Activated naive CD4-positive, alpha-beta T cell (primary cell): ENCODE measurements at places on chromosomes 1 and 21.

GRCh38 chr1:19892129-19892528, 9.9 kb downstream of the OTUD3 start:
- DNase-seq = no peak

GRCh38 chr1:45033356-45033755, 21.3 kb downstream of the UROD start:
- DNase-seq = no peak

DNA sequence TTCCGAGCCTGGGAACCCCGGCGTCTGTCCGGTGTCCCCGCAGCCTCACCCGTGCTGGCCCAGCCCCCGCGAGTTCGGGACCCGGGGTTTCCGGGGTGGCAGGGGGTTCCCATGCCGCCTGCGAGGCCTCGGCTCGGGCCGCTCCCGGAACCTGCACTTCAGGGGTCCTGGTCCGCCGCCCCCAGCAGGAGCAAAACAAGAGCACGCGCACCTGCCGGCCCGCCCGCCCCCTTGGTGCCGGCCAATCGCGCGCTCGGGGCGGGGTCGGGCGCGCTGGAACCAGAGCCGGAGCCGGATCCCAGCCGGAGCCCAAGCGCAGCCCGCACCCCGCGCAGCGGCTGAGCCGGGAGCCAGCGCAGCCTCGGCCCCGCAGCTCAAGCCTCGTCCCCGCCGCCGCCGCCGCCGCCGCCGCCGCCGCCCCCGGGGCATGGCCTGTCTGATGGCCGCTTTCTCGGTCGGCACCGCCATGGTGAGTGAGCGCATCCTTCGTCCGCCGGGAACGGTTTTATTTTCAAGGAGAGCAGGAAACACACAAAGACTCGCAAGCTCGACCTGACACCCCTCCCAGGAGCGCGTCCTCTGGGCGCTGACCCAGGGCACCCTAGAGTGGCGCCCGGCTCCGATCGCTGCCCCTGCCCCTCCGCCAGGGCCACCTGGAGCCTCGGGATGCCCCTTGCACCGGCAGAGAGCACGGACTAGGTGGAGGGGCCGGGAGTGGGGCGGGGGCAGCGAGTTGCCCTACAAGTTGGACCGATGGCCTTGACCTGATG, at the start of gene ABCG1:
ABCG1 (plus strand) TSS at position 305 of the 770 bp plus-strand sequence; CDS start at position 428, 123 bp downstream.
- no peak for DNase-seq

DNA sequence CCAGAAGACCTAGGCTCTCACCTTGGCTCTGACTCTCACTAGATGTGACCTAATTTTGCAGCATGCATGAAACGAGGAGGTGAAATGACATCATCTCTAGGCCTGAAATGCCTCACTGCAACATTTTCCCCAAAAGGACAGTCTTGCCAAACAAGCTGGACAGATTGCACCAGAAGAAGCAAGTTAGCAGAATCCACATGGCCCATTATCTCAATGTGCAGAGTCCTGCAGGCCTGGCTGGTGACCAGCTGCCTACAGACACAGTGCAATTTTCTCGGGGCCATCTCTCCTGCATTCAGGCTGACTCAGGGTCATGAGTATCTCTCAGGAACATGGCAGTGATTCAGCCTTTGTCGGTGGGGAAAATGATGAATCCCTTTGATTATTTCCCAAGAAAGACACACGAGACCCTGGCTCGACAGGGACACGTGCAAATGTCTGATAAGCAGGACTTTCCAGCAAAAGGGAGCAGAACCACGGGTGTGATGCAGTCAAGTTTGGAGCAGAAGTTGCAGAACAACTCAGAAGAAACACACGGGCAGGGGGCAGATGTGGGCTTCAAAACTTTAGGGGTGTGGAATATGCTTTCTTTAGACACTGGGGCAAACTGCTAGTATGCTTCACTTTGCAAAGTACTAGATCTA, 38.7 kb downstream of the TRIM67 start:
- DNase-seq = no peak

GRCh38 chr1:111559736-111560279, 56.4 kb upstream of the ADORA3 start:
- no peak for DNase-seq

GRCh38 chr21:33403128-33403785, at the start of gene IFNGR2:
Gene IFNGR2, plus strand, starts transcription at chr21:33403413. Its CDS starts 131 bp downstream, at chr21:33403544.
- no peak for DNase-seq

DNA sequence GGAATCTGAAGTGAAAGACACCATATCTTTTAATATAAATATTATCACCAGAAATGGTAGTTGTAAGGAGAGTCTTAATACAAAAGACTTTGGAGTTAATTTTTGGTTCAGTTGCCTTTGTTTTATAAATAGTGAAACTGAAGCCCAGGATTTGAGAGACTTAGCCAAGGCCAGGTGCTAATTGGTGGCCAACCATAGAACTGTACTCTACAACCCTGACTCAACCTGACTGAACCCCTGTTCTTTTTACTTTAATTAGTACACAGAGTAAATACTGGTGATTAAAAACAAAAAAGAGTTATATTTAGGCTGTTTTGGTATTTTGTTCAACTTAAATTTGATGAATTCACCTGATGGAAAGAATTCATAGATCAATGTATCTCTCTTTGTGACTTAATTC, 76.3 kb downstream of the SNX7 start:
- DNase-seq = no peak

- DNase-seq = no peak
Measured at GRCh38 chr1:60415696-60416095, 342.1 kb upstream of the C1orf87 start.

GRCh38 chr21:38804789-38805327, 871 bp upstream of the ETS2 start:
- DNase-seq = no peak

GRCh38 chr1:242240077-242240476, 241.2 kb upstream of the MAP1LC3C start:
- no peak for DNase-seq

DNA sequence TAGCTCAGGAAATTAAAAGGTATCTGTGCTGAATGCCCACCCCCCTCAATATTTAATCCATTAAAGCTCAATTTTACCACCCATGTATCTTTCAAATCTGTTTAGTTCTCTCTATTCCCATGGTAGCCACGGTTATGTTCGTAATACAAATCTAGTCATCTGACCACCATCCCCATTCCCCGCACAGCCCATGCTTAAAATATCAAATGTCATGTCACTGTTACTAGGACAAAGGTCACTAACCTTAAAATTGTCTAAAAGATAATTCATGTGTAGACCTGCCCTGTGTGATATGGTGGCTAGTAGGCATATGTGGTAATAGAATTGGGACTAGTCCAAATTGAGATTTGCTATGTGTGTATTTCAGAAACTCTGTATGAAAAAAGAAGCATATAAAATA, 728.5 kb upstream of the B3GALT2 start:
- no peak for DNase-seq

DNA sequence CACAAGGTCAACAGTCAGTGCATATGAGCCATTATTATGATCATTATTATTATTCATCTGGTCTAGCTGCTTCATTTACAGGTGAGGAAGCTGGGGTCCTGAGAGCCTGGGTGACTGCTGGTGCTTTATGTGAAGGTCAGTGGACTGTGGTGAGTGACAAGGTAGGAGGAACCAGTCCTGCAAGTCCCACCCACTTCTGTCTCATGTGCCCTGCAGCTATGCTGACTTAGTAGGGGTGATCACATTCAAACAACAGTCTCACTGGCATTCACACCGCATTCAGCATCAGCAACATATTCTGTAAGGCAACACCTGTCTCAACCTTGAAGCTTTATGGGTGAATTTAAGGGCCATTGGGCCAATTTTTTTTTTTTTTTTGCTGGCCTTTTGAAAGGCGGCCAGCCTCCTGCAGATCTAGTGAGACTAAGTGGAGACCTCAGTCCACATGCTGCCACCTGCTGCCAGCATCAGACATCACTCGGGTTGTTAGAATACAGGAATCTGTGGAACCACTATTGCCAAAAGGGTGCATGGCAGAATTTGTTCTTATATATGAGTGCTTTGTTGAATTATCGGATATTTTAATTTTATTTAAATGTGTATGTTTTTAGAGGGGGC, 59.9 kb upstream of the CACNA1E start:
- DNase-seq = no peak
